Vagina (tissue), 2 donors: ENCODE measurements at places on chromosomes 13 and 19.
A peak's percentile ranks its signal among the peaks of the same experiment; 100 is the strongest.

DNA sequence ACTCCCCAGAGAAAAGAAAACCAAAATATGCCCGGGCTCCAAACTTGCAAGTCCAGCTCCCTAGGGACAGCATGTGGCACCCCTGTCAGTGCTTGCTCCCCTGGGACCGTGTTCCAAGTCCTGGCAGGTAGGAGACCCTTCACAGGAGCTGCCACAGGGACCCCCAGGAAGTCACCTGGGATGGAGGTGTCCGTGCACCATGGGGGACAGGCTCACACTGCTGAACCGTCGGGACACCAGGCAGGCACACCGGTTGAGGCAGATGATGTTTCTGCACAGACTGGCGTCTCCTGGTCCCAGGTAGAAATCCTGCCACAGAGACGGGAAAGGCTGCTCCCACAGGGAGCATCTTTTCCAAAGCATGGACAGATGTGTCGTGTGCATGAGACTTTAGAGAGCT, 11.7 kb upstream of the PROZ start:
- peak; percentile 67 for DNase-seq

GRCh38 chr19:54114340-54115108, 933 bp downstream of the TFPT start:
- no peak for DNase-seq

DNA sequence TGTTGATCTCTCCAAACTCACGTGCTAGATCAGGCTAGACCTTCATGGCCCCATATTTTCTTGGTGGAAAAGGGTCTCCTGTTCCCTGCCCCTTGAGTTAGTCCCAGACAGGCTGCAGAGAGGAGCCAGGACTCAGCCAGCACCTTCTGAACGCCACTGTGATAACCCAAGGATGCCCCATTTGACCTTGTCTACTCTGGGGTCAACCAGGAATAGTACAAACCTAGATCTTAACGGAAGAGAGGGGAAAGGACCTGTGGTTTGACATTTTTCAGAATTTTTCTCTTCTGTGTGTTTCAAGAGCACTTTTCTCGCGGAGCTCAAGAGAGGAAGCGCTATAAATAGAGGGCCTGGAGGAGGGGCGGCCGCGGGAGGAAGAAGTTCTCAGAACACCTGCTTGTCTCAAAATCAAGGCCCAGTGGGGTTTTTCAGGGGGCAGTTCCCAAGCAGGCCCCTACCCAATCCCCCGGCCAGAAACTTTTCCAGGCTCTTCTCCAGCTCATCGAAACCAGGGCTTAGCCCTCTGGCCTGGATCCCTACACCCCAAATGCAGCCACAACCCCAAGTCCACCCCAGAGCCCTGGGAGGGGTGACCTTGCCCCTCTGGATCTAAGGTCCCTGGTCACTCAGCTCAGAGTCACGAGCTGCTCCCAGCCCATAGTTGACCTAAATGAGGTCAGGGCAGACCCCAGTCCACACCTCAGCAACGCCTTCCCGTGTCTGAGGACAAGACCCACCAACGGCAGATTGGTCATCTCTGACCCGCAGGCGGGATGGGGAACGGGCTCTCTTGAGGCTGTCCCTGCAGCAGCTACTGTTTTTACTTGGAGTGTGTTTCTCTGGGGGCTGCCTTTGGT, 75.6 kb upstream of the TM9SF2 start:
- DNase-seq = no peak

DNA sequence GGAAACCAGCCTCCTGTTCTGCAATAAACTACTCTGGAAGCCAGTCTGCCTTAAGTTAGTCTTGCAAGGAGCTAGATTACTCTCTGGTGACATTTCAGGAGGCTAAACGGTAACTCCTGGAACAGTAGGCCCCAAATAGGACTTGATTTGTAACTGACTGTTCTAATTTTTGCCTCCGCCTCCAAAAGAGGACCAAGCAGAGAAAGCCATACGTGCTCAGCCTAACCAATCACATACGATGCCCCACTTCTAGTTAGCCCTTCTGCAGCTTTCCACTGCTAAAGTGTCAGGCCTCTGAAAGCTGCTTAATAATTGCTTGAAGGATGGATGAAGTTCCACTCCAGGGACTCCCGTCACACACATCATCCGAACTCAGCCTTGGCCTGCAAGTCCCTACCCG, 744 bp downstream of the ZNF805 start:
- DNase-seq = no peak

- no peak for DNase-seq
Observed at GRCh38 chr13:37379841-37380240, 218.7 kb downstream of the POSTN start.

DNA sequence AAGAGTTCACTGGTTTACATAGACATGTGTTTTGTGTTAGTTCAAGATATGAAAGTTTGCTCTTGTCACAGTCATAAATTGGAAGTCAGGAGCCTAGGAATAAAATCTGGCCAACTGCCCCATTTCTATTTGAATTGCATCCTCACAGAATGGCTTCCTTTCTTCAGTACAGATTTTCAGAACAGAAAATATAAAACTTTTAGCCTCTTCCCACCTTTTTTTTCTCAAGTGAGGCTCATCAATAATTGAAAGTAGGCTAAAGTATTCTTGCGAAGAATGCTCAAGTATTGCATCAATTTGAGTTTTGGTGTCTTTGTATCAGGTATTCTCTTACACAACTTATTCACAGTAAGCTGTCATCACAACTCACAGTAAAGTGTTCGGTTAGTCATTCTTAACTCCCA, 802.7 kb downstream of the PCDH9 start:
- no peak for DNase-seq

- DNase-seq = no peak
Observed at GRCh38 chr13:99366075-99366987, 59.1 kb upstream of the GPR183 start.

DNA sequence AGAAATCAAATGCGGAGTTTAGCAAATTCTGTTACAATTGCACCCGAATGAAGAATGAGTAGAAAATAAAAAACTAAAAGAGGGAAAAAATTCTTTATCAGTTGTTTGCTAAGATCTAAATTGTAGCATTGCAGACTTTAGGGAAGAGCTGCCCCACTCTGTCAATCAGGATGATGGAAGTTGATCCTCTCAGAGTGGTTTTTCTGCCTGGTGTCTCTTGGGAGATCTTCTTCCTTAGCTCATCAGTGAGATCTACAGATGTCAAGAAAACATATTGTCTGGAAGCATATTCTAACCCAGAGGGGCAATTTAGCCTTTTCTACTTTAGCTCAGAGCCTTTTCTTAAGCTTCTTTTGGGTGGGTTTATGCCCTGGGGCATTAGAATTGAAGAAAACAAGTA, 223.2 kb upstream of the PCDH17 start:
- no peak for DNase-seq

GRCh38 chr13:110230661-110231347, 76.2 kb downstream of the COL4A1 start:
- DNase-seq = peak; percentile 85

DNA sequence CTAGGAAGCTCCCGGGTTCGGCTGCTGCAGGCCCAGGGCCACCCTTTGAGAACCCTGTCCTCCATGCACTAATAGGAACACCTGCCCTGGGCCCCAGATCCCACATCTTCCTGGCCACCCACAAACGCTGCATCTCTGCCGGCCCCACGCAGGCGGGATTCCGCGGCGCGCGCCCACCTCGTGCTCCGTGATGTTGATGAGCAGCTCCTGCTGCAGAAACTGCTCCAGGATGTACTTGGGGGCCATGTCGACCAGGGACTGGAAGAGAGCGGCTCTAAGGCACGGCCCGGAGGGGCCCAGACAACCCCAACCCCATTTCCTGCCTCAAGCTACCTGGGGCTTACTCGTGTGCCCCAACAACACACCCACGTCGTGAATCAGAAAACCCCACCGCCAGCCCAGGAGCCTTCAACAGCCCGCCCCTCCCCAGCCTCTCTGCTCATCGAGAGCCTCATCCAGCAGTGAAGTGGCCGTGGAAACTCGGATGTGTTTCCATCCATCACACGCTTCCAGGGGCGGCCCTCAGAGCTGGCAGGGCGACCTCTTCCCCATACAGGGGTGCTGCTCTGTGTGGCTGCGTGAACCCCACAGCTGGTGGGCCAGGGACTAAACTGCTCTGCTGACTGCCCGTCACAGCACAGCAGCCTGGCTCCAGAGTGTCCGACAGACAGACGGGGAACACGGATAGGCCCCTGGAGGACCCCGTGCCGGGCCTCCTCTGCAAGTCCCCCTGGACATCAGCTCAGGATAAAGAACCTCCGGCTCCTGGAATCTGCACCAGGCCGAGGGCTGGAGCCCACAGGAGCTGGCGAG, 4.2 kb downstream of the POLR2E start:
- DNase-seq = no peak

- DNase-seq = no peak
Observed at GRCh38 chr13:30671271-30671815, 53.6 kb downstream of the USPL1 start.

DNA sequence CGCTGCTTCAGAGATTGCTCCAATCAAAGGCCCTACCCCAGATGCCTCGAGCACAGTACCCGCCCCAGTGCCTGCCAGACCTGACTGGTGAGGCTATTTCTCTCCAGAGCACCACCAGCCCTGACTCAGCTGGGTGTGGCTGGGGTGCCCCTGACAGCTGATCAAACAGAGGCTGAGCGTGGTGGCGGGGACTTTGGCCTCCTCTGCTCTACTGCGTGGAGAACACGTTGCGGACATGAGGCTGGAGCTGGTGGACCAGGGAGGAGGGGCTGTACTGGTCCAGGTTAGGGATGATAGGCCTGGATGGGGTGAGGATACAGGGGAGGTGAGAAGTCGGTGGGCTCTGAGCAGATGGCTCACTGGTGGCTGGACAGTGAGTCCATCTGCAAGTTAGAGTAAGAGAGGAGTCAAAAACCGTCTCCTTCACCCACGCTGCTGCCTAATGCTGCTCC, 3.5 kb upstream of the DOCK6 start:
- no peak for DNase-seq

GRCh38 chr19:49518033-49518432, 5.6 kb downstream of the FCGRT start:
- no peak for DNase-seq

DNA sequence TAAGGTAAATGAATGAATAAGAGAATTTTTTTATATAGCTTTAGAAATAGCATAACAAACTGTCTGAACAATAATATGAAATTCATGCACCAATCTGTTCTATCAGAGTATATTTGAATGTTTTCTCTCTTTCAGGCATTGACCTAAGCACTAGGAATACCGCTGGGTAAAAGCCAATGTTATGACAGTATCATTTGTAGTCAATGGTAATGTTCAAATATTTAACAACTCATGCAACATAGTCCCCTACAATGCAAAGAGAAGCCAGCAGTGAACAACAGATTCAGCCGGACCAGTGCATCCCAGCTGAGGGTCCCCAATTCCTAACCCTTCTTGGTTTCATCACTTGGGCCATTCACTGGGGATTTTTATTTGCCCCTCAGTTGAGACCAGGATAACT, 52.6 kb upstream of the MYCBP2 start:
- DNase-seq = no peak

GRCh38 chr19:4584670-4585460, 25.4 kb upstream of the SEMA6B start:
- no peak for DNase-seq

DNA sequence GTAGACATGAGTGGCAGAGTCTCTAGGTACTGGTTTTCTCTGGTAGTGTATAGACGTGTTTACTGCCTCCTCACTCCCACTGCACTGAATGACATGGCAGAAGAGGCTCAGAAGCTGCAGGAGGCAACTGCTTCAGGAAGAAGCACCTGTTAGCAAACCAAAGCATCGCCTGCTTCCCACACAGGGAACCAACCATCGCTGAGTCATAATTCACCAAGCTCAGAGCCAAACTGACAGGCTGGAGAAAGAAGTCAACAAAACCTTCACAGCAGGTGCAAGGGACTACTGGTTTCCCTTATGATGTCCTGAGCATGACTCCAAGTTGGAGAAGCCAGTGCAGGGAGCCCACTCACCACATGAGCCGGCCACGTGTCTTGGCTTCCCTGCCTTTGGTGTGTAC, 69.8 kb downstream of the KCTD12 start:
- DNase-seq = no peak

DNA sequence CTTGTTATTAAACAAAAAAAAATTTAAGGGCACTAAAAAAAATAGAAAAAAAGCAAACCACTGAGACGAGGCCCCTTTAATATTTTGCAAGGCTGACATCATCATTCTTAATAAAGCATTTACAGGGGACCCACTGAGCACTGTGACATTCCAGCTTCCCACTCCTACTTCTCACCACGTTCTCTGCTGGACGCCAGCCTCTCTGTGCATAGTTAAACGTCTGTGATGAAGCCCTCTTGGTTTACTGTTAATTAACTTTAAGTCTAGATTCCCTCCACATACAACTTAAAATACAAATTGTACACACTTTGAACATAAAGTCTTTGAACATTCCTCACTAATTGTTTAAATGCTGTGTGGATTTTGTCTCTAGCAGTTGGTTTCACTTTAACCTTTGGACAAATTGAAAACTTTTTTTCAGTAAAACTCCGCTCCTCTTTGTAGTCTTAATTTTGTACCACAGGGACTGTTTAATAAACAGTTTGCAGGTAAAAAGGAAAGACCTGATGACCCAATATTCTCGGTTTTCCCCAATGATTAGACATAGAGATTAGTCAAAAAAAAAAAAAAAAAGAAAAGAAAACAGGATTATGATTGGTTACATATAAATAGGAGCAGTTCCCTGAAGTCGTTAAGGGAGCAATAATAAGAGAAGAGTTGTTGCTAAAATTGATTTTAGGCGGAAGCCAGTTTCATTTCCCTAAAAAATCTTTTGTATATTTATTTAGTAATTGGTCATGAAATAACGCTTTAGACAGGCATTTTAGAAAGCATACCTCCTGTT, 219.8 kb downstream of the MZT1 start:
- DNase-seq = no peak

DNA sequence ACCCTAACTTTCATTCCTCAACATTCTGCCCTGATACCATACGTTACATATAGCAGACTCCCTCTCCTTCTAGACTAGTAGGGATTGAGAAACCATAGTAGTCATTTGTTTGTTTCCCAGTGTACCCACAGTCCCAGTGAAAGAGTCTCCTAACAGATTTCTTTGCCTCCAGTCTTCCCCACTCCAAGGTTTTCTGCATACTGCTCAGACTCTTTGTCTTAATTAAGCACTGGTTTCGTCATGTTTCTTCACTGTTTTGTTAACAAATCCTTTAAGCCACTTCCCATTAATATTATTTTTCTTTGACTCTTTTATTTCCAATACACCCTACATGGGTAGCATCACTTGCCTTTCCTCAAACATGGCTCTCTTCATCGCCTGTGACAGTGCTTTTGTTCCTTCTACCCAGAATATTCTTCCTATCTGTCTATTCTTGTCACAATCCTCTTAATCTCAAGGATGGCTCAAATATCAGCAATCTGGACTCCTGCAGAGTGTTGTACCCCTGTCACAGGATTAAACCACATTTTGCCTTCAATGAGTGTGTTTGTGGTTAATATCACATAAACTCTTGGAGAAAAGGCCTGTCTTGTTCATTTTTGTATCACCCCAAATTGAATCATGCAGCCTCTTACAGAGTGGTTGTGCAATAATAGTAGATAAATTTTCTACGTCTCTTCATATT, 92.7 kb upstream of the KLF12 start:
- DNase-seq = no peak

GRCh38 chr19:8240274-8241229, 31.4 kb downstream of the CERS4 start:
- DNase-seq = no peak

DNA sequence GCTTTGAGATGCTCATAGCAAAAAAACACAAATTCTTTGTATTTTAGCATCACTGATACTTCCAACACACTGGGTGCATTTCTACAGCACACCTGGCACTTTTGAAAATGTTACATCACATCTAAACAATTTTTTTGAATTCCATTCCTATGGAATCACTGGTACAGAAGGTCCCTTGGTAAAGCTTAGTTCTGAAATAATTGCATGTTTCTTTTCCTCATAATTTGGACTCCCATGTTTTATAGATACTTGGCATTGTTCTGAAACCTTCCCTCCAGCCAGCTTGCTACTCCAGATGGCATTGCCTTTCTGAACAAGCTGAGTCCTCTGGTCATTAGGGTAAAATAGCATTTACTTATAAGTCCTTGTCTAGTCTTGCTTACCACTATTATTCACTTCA, 481.3 kb upstream of the GPC6 start:
- DNase-seq = no peak
